ENCODE measurements at places on chromosomes 3 and 15. TPM values are rescaled to one million over a fixed set of nuclear protein-coding genes. Genes with fewer than 3 reads are reported as not detected.

- no peak for DNase-seq
Measured at GRCh38 chr15:26882112-26882511, 15.2 kb downstream of the GABRA5 start.

GRCh38 chr3:19272296-19272695 is 124.0 kb downstream of the KCNH8 start:
- DNase-seq, result no peak

DNA sequence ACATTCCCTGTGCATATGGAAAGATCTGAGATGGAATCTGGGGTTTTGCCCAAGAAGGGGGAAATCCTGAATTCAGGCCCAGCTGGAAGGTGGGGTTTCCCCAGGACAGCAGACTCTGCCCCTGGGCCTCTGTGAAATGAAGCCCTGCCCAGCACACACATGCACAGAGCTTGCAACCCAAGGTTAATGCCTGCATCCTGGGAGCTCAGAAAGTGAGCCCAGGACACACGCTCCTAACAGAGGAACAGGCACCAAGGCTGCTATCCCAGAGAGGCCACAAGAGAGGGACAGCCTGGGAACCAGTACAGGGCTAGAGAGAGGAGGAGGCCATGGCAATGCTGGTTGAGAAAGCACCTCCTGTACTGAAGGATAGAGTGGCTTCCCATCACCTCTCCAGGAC is 16.1 kb downstream of the SEMA5B start:
- no peak for DNase-seq

The OR4M2 gene
- total RNA-seq, result not detected

DNA sequence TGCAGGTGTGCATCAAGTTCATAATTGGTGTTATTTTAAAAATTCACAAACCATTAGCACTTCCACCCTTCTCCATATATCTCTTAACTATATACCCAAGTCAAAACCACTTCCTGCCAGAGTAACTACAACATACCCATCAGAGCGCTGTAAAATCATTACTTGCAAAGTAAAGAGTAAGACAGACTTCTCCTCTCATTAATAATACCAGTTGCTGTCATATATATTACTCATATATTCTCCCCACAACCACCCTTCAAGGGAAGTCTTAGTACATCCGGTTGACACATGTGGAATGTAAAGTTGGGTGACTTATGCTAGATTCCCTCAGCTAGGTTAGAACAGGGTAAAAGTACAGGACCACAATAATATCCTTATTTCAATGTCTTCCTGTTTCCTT is 5.6 kb downstream of the TERC start:
- DNase-seq, result no peak

DNA sequence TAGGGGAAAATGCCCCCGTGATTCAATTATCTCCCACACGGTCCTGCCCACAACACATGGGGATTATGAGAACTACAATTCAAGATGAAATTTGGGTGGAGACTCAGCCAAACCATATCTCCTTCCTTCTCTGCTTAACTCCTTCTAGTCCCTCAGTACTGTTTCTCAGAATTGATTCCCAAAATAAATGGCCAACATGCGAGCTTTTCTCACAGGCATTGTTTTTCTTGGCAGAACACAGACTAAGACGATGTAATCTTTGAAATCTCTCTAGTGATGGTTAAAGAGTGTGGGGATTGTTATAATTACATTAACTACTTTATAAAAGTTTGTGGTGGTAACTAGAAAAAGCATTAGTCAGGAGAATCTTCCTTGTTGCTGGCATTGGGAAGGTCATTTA is 366.5 kb downstream of the LPP start:
- DNase-seq, result no peak
